ENCODE measurements at places on chromosomes 5 and 9. TPM values are rescaled to one million over a fixed set of nuclear protein-coding genes. Genes with fewer than 3 reads are reported as not detected.

RGP1 gene
- 29.7 TPM for total RNA-seq

SAPCD2 gene
- 0.15 TPM for total RNA-seq

CCNI2 gene
- total RNA-seq: not detected

NIPAL4 gene
- total RNA-seq: not detected

DNA sequence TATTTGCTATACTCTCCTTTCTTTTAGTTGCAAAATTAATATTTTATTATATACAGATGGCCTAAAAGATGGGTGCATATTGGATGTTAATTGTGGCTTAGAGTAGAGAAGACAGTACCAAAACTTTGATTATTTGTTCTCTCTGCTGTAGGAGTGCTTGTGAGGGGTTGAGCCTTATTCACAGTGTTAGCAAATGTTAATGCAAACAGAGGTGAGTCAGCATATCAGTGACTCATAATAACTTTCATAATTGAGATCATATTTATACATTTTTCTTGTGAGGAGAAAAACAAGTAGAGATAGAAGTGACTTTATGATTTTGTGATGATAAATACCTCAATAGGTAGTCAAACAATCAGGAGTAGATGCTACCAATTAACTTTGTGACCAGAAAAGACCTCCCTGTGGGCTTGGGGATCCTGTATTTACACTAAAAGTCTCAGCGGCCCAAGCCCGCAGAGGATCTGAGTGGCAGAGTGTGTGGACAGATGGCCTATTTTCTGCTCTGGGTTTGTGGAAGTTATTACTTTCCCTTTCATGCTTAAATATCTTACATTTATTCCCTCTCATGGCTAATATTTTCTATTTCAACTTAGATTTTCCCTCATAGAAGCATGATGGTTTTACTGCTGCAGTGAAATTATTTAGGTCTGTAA is 226.5 kb downstream of the TAF11L14 start:
- H3K36me3 ChIP-seq: no peaks in the 10 kb centered on the region
- H3K4me3 ChIP-seq: no peak overlapping the region
- H3K27me3 ChIP-seq: no peaks in the 10 kb centered on the region
- no peak for DNase-seq
- no peaks in the 10 kb centered on the region for H3K4me1 ChIP-seq

GRCh38 chr5:119129770-119130169 is 58.9 kb downstream of the DMXL1 start:
- H3K36me3 ChIP-seq: peaks cover 60% of the 10 kb centered on the region
- H3K4me1 ChIP-seq: no peaks in the 10 kb centered on the region
- H3K27ac ChIP-seq: no peak overlapping the region
- DNase-seq: no peak
- H3K27me3 ChIP-seq: no peaks in the 10 kb centered on the region

- no peaks in the 10 kb centered on the region for H3K36me3 ChIP-seq
- H3K4me3 ChIP-seq: no peak overlapping the region
- no peaks in the 10 kb centered on the region for H3K27me3 ChIP-seq
- H3K27ac ChIP-seq: no peak overlapping the region
- H3K4me1 ChIP-seq: peaks cover 8% of the 10 kb centered on the region
Measured at GRCh38 chr5:31232273-31232888, 38.9 kb downstream of the CDH6 start.

GRCh38 chr5:160837749-160838593 is 14.0 kb downstream of the ATP10B start:
- H3K4me3 ChIP-seq: no peak overlapping the region
- H3K4me1 ChIP-seq: no peaks in the 10 kb centered on the region
- no peaks in the 10 kb centered on the region for H3K36me3 ChIP-seq
- H3K27ac ChIP-seq: no peak overlapping the region
- no peak for DNase-seq
- no peaks in the 10 kb centered on the region for H3K27me3 ChIP-seq

DNA sequence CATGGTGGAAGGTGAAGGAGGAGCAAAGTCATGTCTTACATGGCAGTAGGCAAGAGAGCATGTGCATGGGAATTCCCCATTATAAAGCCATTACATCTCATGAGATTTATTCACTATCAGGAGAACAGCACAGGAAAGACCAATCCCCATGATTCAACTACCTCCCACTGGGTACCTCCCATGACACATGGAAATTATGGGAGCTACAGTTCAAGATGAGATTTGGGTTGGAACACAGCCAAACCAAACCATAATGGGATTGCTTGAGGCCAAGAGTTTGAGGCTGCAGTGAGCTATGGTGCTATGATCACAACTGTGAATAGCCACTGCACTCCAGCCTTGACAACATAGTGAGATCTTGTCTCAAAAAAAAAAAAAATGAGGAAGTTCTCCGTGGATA is 581.8 kb downstream of the TAF11L14 start:
- DNase-seq: no peak
- no peak overlapping the region for H3K27ac ChIP-seq
- no peaks in the 10 kb centered on the region for H3K27me3 ChIP-seq
- H3K4me3 ChIP-seq: no peak overlapping the region
- H3K36me3 ChIP-seq: no peaks in the 10 kb centered on the region

DNA sequence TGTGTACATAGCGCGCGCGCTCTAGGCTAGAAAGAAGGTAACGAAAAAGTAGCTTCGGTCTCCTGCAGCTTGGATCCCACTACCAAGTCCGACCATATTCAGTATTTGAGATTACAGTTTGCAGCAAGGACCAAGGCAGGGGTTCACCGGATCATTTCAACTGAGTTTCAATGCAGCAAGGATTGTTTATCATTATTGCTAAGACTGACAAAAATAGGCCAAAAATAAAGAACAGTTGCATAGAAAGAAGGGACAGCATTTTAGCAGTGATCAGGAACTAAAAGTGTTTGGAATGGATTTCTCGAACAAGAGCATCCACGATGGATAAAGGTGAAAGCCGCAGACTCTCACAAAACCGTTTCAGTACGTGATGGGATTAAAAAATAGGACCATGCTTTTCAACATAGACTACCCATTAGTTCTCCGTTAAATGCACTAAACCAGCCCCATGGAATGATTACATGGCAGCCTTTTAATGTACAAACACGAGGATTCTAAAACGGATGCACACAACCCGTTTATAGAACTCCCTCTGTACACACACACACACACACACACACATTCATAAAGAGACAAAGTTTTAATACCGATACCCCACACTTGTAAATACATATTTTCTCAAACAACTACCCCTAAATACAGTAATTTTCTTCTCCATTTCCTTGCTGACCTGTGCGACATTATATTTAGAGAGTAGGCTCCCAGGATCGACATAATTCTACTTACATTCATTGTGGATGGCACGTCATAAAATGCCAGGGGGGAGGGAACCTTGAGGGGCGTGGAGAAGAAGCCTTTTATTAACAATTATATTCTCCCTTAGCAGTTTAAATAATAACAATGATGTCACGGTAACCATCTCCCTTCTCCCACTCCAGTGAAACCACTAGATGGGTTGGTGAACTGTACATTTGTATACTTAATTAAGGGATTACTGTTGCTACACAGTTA is 197.1 kb downstream of the MEF2C start:
- H3K27me3 ChIP-seq: peaks cover 100% of the 10 kb centered on the region
- no peak overlapping the region for H3K27ac ChIP-seq
- DNase-seq: no peak

DNA sequence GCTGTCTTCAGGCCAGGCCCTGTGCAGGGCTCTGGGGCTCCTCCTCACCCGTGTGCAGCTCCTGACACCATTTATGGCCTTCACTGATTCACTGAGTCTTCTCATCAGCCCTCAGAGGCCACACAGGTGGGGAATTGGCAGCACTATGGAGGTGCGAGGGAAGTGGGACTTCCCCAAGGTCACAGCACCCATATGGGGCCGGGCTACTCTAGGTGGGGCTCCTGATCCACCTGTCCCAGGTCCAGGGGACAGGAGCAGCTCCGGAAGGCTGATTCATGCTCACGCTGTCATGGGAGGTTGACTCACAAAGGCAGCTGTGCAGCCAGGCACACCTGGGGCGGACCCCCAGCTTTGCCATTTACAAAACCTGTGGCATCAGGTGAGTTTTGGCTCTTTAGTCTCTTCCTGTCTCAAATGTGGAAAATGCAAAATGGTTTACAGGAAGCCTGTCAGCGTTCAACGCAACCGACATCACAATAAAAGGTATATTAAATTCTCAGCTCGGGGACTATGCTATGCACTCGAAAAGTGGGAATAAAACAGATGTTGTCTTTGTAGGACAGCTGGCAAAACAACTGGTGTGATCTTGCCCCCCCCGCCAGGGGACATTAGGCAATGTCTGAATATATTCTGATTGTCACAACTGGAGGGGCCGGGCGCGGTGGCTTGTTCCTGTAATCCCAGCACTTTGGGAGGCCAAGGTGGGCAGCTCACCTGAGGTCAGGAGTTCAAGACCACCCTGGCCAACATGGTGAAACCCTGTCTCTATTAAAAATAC is 15.0 kb downstream of the NAIF1 start:
- no peaks in the 10 kb centered on the region for H3K36me3 ChIP-seq
- H3K27ac ChIP-seq: no peak overlapping the region
- no peak overlapping the region for H3K4me3 ChIP-seq
- DNase-seq: no peak
- H3K4me1 ChIP-seq: peaks cover 13% of the 10 kb centered on the region

DNA sequence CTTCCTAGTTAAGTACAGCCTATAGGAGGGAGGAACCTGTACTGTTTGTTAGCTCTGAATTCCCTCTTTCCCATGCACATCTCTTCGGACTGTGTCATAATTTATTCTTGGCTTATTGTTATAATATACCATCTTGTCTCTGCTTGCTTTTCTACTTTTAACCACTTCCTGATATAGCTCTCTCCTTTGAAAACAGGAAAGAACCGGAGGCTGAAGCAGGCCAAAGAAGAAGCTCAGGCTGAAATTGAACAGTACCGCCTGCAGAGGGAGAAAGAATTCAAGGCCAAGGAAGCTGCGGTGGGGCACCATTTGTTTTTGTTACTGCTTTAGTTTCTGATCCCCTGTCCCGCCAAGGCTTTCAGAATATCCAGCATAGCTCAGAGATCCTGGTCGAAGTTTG is 4.8 kb downstream of the ATP6V1G1 start:
- H3K27me3 ChIP-seq: no peaks in the 10 kb centered on the region
- H3K27ac ChIP-seq: peak overlapping the region; percentile 24
- DNase-seq: no peak
- no peaks in the 10 kb centered on the region for H3K36me3 ChIP-seq

DNA sequence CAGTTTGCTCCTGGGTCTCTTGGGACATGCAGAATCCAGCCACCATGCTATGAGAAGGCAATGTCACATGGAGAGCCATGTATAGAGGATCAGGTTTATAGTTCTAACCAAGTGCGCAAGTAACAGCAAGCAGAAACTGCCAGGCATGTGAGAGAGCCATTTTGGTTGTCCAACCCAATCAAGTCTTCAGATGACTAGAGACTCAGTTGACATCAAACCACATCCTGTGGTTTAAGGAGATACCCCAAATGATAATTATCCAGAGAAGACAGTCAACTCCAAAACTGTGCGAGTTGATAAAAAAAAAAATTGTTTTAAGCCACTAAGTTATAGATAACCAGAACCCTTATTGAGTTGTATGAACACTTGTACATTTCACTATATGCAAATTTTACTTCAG is 40.2 kb downstream of the TMEM232 start:
- no peaks in the 10 kb centered on the region for H3K4me1 ChIP-seq
- no peak overlapping the region for H3K27ac ChIP-seq
- H3K36me3 ChIP-seq: no peaks in the 10 kb centered on the region
- H3K4me3 ChIP-seq: no peak overlapping the region
- DNase-seq: no peak
- no peaks in the 10 kb centered on the region for H3K27me3 ChIP-seq

DNA sequence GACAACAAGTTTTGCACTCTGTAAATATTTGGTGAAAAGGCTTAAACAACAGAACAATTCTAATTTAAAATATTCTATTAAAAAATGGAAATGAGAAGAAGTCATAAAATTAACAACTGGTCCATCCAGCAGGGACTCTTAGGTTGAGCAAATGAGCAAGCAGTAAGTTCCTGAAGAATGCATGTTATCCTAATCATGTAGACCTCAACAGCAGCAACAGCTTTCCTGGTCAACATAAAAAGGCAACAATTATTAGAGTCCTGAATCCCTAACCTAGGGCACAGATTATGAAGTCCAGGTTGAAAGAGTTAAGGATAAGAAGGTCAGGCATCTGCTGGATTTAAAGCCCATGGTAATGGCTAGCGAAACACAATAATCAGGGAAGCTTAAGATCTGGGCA is 120.9 kb downstream of the SSBP2 start:
- H3K4me1 ChIP-seq: no peaks in the 10 kb centered on the region
- peaks cover 8% of the 10 kb centered on the region for H3K36me3 ChIP-seq
- H3K27me3 ChIP-seq: no peaks in the 10 kb centered on the region
- H3K27ac ChIP-seq: no peak overlapping the region
- no peak for DNase-seq

DNA sequence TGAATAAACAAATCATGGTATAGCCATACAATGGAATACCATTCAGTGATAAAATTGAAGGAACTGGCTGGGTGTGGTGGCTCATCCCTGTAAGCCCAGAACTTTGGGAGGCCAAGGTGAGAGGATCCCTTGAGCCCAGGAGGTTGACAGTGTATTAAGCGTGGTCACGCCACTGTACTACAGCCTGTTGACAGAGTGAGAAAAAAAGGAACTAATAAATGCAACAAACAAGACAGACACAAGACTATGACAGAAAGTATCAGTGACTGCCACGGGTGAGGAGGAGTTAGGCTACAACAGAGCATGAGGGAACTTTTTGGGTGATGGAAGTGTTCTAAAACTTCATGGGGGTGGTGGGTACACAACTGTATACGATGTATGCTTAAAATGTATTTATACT is 2.2 kb downstream of the FNIP1 start:
- peak overlapping the region; percentile 100 for H3K27ac ChIP-seq
- DNase-seq: no peak
- H3K27me3 ChIP-seq: no peaks in the 10 kb centered on the region
- peaks cover 12% of the 10 kb centered on the region for H3K4me1 ChIP-seq
- H3K36me3 ChIP-seq: no peaks in the 10 kb centered on the region
- peak overlapping the region; percentile 98 for H3K4me3 ChIP-seq

GRCh38 chr9:131270171-131271015 is 5.9 kb downstream of the FAM78A start:
- H3K27me3 ChIP-seq: no peaks in the 10 kb centered on the region
- H3K4me1 ChIP-seq: peaks cover 65% of the 10 kb centered on the region
- peak; percentile 91 for DNase-seq
- peak overlapping the region; percentile 95 for H3K27ac ChIP-seq
- H3K36me3 ChIP-seq: no peaks in the 10 kb centered on the region

- DNase-seq: no peak
- H3K4me1 ChIP-seq: peaks cover 7% of the 10 kb centered on the region
- peak overlapping the region; percentile 75 for H3K4me3 ChIP-seq
- no peaks in the 10 kb centered on the region for H3K27me3 ChIP-seq
- H3K27ac ChIP-seq: peak overlapping the region; percentile 95
Measured at GRCh38 chr5:103561685-103562452, 720 bp downstream of the NUDT12 start.

- no peak overlapping the region for H3K4me3 ChIP-seq
- no peak for DNase-seq
- H3K36me3 ChIP-seq: peaks cover 17% of the 10 kb centered on the region
- no peaks in the 10 kb centered on the region for H3K27me3 ChIP-seq
- H3K4me1 ChIP-seq: no peaks in the 10 kb centered on the region
Measured at GRCh38 chr9:126377536-126377935, 50.9 kb downstream of the MVB12B start.

- H3K4me3 ChIP-seq: no peak overlapping the region
- H3K4me1 ChIP-seq: no peaks in the 10 kb centered on the region
- H3K27ac ChIP-seq: no peak overlapping the region
Measured at GRCh38 chr9:3576328-3576727, 50.5 kb upstream of the RFX3 start.

GRCh38 chr9:38642951-38643814 is 22.8 kb upstream of the ANKRD18A start:
- H3K4me3 ChIP-seq: no peak overlapping the region
- no peaks in the 10 kb centered on the region for H3K27me3 ChIP-seq
- H3K4me1 ChIP-seq: no peaks in the 10 kb centered on the region

GRCh38 chr9:6123416-6123815 is 92.2 kb upstream of the IL33 start:
- DNase-seq: no peak
- H3K4me1 ChIP-seq: no peaks in the 10 kb centered on the region
- H3K36me3 ChIP-seq: no peaks in the 10 kb centered on the region
- no peak overlapping the region for H3K27ac ChIP-seq

Measured in heart left ventricle (tissue), 16 donors.